Choroid plexus epithelial cell (primary cell): ENCODE measurements at places on chromosomes 11 and 22.
A peak's percentile ranks its signal among the peaks of the same experiment; 100 is the strongest.

GRCh38 chr11:111882202-111882601 is 2.9 kb downstream of the CFAP68 start:
- no peak for DNase-seq

DNA sequence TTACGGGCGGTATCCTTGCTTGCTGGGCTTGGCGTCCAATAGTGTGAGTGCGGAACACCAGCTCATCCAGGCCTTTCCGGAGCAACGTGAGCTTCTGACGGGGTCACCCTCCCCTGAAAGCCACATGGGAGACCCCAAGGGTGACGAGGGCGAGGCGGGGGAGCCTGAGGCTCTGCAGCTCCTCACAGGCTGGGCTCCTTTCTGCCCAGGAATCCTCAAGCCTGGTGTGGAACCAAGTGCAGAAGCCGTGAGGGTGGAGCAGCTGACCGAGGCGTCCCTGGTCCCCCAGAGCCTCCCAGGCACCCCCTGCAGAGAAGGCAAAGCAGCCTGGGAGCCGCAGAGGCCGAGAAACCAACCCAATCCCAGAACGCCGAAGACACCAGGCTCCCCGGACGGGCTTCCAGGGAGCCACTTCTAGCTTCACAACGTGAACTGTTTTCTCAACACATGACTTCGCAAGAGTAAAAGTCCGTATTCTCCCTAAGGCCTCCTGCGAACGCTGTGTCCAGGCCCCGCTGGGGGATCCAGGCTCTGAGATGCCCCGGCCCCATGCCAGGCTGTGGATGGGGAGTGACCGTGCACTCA is 530.3 kb downstream of the BRD1 start:
- no peak for DNase-seq

GRCh38 chr11:105181521-105181920 is 42.0 kb upstream of the CARD18 start:
- peak; percentile 78 for DNase-seq

- DNase-seq, result peak; percentile 2
Observed at GRCh38 chr11:101706541-101706940, 122.7 kb upstream of the TRPC6 start.

- DNase-seq, result no peak
Observed at GRCh38 chr22:35610741-35611140, 6.4 kb downstream of the MB start.

GRCh38 chr11:110297076-110297725 is 787 bp upstream of the RDX start:
- DNase-seq, result no peak

GRCh38 chr22:30286813-30287647 is 2.3 kb downstream of the CASTOR1 start:
- peak; percentile 67 for DNase-seq

- DNase-seq, result no peak
Observed at GRCh38 chr11:44878711-44879110, 72.0 kb downstream of the TP53I11 start.

DNA sequence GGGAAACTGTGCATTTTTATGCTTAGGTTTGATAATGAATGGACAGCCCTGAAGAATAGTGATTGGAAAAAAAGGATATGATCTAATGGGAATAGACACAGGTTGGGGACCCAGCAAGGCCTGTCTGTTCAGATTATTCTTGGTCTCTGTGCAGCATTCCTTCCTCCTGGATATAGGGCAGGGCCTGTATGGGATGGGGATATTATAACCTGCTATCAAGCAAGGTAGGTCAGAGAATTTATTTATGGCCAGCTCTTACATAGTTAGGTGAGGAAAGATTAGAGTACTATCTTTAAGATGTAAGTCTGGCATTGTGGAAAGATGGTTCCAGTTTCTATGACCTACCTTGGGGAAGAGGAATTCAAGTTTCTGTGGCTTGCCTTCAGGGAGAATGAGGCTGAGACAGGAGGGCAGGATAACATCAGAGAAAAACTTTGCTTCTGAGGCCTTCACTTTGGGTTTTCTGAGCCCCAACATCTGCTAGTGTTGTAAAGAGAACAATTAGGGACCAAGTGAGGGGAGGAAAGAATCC is 8.5 kb upstream of the BIRC2 start:
- DNase-seq, result no peak
